ENCODE measurements at places on chromosomes 1 and 21.

DNA sequence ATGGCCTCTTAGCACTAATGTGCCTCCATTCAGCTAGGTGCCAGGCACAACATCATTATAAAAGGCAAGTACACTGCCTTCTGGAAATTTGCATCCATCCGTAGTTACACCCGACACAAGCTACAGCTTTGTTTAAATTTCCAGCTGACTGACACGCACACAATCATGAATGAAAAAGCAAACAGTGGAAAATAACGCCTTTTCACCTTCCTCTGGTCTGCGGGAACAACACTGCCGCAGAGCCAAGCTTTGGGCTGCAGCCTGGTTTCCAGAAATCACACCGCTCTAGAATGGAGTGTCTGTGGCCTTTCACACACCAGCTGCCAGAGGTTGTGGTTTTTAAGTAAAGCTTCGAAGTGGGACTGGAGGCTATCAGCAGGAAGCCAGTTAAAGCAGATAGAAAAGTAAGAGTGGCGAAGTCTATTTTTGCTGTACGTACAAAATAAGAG, 142.8 kb upstream of the COA6 start:
- DNase-seq = no peak

DNA sequence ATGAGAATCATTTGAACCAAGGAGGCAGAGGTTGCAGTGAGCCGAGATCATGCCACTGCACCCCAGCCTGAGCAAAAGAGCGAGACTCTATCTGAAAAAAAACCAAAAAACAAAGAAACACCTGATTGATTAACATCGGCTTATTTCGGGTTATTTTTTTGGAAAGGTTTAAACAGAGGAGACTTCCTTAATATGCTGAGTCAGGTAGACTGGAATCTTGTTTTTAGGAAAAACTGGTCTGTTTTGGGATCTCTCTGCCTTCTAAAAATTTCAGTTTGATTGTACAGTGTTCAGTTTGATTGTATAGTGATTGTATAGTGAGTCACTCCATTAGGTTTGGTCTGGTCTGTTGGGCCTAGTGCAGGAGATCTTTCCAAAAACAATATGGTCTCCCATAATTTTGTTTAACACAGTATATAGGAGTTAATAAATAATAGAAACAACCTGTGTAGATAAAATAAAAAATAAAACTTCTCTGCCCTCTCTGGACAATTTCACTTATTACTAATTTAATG, 196.3 kb upstream of the CHRM3 start:
- no peak for DNase-seq

GRCh38 chr1:5962265-5963105, 29.7 kb downstream of the NPHP4 start:
- no peak for DNase-seq

DNA sequence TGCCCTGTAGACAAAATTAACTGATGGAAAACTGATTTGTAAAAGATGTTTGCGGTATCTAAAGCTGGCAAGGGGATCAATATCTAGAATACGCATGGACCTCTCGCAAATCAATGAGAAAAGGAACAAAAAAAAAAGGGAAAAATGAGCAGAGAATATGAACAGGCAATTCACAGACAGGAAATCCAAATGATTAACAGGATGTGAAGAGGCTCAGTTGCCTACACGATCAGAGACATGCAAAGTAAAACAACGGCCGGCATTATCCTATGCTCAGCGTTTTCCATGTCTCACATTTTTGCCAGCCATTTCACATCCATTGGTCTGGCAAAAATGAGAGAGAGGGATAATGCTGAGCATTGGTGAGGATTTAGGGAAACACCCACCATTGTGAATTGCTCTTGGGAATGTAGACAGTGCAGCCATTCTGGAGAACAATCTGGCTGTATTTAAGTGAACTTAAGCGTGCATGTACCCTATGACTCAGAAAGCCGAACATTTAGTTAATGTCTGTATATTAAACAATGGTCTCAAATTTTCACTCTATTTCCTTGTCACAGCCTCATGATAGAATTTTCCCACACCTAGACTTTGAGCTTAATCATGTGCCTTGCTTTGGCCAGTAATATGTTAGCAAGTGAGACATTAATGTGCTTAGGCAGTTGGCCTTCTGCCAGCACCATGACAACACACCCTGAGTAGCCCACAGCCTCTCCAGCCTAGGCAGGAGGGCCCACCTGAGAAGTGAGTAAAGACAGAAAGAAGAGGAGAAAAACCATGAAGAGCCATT, 61.0 kb upstream of the NBPF3 start:
- DNase-seq = peak; percentile 54

DNA sequence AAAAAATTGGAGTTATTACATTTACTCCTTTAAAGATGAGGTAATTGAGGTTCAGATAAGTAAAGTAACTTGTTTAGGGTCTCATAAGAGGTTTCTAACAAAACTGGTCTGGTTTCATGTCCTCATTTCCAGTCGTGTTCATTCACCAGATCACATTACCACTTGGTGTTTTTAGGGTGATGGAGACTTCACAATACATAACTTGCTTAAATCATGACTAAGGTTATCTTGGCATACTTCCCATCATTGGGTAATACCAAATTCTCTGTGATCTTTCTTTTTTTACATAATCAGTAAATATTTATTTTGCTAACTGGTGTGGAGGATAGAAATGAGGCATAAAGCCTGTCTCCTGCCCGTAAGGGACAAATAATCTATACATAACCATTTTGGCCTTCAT, 31.6 kb upstream of the RPTN start:
- DNase-seq = no peak

GRCh38 chr21:38492007-38492406, 6.3 kb downstream of the ERG start:
- no peak for DNase-seq

GRCh38 chr1:230495076-230495475, 68.9 kb upstream of the PGBD5 start:
- peak; percentile 46 for DNase-seq

DNA sequence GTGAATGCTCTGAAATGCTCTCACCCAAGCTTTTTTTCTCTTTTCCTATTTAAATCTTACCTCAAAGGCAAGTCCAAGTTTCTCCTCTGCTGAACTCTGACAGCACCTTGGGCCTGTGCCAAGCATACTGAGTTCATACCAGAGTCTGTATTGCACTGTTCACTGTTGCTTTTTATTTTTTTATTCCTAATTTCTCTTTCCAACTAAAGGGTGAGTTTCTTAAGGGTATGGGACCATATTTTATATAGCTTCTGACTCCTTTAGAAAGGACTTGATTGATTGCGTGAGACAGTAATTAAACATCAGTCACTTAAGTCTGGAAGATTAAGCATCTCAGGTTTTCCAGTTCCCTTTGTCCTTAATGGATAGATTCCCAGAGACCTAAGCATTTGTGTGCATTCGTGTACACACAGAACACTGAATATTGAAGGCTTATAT, 69.9 kb downstream of the CACHD1 start:
- no peak for DNase-seq

GRCh38 chr1:39826583-39826982, 37.9 kb upstream of the BMP8B start:
- DNase-seq = peak; percentile 64

- no peak for DNase-seq
These were observed 33.7 kb downstream of the IER5 start for GRCh38 chr1:181122222-181122621.

GRCh38 chr1:241286486-241286885, 70.5 kb downstream of the RGS7 start:
- no peak for DNase-seq

- no peak for DNase-seq
These were observed 19.9 kb upstream of the ABCB10 start for GRCh38 chr1:229578168-229579058.

DNA sequence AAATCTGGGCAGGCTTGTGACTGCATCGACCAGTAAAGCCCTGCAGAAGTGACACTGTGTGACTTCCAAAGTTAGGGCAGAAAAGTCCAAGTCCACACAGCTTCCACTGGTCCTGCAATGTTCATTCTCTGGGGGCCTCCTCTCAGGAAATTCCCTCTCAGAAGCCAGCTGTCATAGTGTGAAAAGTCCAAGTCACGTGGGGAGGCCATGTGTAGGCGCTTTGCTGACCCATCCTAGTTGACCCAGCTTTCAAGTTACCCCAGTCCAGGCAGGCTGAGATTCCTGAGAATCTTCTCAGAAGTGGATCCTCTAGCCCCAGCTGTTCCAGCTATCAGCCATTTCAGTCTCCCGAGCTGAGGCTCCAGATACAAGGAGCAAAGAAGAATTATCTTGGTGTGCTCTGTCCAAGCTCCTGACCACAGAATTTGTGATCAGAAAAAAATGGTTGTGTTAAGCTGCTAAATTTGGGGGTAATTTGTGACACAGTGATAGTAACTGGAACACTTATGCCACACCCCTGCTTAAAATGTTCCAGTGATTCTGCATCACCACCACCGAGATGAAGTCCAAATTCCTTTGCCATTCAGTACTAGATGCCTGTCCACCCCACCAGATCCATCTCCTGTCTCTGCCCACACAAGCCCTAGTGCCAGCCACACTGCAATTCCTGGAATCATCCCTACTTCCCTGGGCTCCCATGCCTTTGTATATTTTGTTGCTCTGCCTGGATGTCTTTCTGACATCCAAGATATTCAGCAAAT, 2.5 kb upstream of the STUM start:
- no peak for DNase-seq

- DNase-seq = peak; percentile 42
These were observed 28.3 kb downstream of the EIF2D start for GRCh38 chr1:206583707-206584648.

DNA sequence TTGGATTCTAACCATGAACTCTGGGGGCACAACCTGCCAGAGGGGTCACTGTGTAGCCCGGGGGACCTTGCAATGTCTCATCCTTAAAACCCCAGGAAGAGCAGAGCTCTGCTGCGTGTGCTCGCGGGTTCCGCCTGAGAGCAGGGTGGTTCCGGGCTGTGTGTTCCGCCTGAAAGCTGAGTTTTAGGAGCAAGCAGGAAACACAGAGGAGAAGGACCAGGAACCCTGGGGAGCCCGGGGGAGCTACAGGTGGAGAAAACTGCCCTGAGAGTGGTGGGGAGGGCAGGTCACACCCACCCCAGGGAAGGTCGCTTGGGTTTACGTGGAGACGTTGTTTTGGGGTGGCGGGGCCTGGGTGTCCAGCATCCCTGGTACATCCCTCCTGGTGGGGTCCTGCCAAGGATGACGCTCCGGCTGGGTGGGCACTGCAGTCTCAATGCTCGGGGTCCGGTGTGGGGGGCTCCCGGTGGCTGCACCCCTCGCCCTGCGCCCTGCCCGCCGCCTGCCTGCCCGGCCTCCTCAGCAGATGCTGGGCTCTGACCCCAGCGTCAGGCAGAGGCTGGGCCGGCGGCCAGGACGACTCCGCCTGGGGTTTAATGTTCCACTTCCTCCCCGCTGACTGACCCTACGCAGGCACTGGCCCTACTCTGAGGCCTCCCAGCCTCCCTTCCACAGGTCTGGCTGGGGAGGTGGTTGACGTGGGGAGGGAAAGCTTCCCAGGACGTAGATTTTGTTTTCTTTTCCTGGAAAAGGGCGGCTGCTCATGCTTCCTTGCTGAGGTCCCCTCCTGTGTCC, 17.3 kb upstream of the C1orf159 start:
- peak; percentile 49 for DNase-seq

- no peak for DNase-seq
These were observed 237.1 kb downstream of the VAV3 start for GRCh38 chr1:107727866-107728265.

DNA sequence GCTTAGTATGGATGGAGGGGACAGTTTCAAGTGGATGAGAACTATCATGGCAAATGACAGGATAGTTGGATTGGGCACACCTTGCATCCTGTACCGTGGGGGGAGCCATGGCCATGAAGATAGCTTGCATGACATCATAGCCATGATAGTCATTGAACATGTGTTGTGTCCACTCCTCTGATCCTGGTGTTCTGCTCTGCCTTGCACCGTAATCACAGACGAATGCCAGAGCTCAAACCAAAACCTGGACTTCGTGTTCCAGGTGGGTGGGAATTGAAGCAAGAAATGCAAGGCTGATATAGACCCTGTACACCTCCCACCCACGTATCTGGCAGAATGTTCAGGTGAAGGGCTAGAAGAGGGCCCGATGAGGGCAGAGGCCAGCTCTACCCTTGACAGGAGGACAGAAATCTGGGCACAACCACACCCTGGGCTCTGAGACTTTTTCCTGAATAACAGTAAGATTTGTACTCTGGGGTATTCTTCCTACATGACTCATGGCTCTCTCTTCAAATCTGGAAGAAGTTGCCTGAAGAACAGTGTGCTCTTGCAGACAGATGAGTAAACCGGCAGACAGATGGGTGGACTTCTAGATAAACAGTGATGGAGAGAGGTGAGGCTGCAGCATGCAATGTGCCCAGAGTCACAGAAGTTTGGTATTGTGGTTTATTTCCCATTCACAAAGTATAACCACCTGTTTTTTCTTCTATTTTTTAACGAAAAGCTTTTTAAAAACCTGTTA, 45.0 kb downstream of the KCNJ6 start:
- DNase-seq = no peak

- no peak for DNase-seq
These were observed 77.5 kb downstream of the DNTTIP2 start for GRCh38 chr1:93801471-93801870.

DNA sequence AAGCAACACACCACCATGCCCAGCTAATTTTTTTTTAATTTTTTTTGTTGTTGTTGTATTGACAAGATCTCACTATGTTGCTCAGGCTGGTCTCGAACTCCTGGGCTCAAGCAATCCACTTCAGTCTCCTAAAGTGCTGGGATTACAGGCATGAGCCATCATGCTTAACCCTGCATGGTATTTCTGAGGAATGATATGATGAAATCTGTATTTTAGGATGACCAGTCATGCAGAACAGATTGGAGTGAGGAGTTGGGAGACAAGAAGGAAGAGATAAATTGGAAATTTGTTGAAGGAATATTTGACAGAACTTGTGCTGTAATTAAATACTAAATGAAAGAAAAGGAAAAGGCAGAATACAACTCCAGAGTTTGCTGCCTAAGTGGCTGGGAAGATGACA, 4.7 kb upstream of the NDUFS5 start:
- no peak for DNase-seq

DNA sequence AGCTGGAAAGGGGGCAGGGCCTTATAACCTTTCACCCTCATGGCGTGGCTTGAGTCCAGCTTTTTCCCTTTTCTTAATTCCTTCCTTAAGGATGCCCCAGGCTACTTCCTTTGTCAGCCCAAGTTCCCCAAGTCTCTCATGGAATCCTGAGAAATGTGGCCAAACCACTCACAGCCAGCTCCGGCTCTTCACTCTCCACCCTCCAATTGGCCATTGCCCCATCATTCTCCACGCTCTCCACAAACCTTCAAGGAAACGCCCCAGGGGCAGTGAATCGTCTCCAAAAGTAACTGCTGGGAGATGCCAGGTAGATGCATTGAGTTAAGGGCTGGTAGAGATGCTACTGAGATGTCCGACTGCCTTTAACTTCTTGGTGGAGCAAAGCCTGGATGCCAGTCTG, 113.5 kb upstream of the CD34 start:
- no peak for DNase-seq

Measured in DMS153 (cell line).